Cortex of kidney (tissue), 1 donor: ENCODE measurements at places on chromosomes 7 and 10.

- DNase-seq = no peak
These were observed 1188.3 kb upstream of the SORCS1 start for GRCh38 chr10:108352771-108353170.

DNA sequence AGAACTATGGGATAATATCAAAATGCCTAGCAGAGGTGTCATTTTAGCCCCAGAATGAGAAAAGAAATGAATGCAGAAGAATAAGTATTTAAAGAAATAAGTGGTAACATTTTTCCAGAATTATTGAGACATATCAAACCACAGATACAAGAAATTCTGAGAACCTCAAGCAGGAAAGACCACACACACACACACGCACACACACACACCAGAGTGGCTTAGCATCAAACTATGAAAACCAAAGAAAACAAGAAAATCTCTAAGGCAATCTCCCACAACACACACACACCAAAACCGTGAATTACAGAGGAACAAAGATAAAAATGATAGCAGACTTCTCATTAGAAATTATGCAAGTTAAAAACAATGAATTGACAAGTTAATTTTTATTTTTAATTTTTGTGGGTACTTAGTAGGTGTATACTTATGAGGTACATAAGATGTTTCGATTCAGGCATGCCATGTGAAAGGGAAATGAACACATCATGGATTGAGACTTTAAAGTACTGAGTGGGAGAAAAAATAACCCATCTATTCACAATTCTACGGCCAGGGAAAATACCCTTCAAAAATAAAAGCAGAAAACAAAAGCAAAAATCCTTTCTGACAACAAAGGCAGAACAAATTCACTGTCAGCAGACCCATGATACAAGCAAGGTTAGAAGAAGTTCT lies 14.6 kb downstream of the PPIF start:
- DNase-seq = no peak

DNA sequence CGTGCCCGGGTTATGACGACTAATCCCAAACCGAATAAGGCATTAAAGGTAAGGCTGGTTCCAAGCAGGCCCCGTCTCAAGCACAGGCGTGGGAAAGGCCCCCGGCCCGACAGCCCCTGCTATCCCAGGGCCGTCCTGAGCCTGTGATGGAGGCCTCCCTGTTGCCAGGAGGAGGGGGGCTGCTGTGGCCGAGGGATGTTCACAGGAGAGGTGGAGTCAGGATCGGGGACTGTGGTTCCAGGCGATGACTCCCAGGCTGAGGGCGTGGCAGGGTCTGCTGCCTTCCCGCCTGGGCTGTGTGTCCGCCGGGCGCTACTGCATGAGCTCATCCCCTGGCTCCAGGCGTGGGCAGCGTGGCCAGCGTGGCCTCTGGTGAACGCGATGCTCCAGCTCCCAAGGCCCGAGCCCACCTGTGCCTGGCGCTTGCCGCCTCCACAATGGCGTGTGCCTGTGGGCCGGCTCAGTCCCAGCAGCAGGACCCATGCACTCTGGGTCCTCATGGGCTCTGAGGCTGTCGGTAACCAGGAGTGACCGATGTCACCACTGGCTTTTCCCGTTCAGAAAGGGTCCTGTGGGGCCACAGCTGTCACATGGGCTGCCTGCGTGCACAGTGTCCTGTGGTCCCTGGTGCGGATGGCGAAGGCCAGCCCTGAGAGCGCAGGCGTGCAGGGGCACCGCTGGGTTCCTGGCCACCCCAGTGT lies 8.8 kb downstream of the MAFK start:
- no peak for DNase-seq

- no peak for DNase-seq
These were observed 36.3 kb downstream of the LAMB4 start for GRCh38 chr7:108093851-108094331.

DNA sequence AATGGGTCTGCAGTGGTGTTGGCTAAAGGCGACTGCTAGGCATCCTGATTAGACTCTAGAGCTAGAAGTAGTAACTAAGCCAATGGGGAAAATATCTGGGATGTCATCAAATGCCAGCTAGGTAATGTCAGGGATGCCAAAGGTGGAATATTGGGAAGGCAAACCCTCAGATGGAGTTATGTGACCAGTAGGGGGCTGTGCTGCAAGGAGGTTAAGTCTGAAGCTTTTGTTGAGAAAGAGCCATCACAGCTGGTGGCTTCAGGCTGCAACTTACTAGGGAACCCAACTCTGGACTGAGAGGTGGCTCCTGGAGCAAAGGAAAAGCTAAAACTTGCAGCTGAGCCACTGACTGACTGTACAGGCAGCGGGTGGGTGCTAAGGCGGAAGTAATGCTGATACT lies 576.9 kb upstream of the GHITM start:
- DNase-seq = no peak

- DNase-seq = no peak
These were observed 3.7 kb upstream of the IFIT1B start for GRCh38 chr10:89373916-89374711.

DNA sequence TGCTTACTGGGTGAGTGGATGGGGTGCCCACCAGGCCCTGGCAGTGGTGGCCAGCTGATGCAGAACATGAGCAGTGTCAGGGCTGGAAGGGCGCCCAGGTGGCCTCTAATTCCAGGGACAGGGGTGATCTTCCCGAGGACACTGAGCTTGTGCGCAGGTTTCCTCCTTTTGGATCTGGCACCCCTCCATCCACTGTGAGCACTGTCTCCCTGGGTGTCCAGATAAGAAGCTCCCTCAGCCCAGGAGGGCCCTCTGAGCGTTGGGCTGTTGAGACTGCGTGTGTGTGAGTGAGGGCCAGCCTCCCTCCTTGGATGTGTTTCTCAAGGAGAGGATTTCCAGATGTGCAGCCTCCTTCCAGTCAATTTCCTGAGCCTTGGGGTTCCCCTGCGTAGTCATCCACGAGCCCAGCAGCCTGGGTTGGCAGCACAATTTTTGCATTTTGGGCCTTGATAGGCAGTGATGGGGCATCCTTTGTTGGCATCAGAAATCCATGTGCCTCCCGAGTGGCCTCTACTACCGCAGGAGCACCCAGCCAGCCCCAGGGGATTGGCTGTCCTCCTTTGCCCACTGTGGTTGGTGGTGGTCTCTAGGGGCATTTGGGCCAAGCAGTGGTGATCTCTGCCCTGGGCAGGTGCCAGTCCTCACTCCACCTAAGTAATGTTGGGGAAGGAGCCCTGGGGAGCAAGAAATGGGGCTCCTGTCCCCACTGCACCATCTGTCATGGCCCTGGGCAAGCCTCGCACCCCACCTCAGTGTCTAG lies 20.9 kb upstream of the BTBD16 start:
- no peak for DNase-seq
